Motor neuron (in vitro differentiated cells): ENCODE measurements at places on chromosomes 16 and 17.

DNA sequence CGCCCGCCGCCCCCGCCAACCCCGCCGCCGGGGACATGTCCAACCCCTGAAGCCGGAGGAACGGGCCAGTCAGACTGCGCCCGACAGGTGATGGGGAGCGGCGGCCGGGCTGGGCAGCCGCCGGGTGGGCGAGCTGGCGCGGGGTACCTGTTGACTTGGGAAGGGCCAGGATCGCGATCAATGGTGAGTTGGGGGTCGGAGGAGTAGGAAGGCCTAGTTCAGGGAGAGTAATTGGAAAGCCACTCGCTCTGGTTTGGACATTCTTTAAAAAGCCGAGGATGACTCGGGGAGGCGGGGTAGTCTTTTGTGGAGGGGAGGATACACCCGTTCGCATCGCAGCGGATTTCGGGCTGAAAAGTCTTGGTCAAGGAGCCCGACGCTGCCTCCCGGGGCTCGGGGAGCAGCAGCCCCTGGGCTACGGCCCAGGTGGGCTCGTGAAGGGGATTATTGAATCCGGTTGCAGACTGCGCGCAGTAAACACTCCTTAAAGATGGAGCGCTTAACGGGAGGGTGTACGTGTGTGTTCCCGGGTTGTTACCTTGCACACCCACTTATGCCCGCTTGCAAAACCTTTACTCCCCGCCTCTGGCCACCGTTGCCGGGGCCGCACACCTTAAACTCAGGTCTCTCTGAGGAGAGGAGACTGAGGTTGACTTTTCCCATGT lies 123.8 kb downstream of the GOSR1 start:
- ATAC-seq = peak; percentile 2

DNA sequence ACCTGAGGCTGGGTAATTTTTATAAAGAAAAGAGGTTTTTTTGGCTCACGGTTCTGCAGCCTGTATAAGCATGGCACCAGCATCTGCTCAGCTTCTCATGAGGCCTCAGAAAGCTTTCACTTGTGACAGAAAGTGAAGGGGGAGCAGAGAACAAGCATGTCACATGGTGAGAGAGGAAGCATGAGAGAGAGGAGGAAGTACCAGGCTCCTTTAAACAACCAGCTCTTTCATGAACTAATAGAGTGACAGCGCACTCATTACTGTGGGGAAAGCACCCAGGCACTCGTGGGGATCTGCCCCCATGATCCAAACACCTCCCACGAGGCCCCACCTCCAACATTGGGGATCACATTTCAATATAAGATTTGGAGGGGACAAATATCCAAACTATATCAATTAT lies 86.8 kb downstream of the USP32 start:
- ATAC-seq = peak; percentile 44

GRCh38 chr17:48804936-48805411 lies 12.1 kb downstream of the TTLL6 start:
- ATAC-seq = peak; percentile 99

DNA sequence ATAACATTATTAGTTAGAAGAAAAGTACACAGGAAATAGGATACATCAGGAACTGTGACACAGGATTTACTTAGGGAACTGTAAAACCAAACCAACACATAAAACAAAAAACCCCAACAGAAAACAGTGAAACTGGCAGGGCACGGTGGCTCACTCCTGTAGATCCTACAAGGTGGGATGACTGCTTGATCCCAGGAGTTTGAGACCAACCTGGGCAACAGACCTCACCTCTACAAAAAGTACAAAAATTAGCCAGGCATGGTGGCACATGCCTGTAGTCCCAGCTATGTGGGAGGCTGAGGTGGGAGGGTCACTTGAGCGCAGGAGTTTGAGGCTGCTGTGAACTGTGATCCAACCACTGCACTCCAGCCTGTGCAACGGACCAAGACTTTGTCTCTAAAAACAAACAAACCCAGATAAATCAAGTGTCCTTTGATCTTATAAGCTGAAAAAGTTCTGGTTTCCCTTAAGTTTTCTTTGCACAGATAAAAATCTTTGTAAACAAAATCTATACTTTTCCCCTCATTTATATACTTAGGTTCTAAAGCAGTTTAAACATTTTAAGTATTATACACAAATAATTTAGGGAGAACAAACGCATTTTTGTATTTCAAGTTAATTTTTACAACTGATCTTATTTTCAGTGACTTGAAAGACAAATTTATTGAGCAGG lies 111.5 kb upstream of the TOB1 start:
- ATAC-seq = no peak

DNA sequence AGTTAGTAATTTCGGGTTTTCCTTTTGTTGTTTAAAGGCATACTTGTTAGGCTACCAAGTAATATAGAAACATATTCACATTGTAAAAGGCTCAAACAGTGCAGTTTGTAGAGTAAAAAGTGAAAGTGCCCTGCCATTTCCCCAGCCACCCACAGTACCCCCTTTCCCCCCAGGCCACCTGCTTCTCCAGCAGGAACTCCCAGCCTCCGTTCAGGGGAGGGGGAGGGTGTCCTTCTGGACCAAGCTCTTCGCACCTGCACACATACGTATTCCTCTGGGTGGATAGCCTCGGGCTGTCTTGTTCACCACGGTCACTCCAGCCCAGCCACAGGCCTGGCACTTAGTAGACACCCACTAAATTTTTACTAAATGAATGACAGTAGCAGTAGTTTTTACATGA lies 144.5 kb downstream of the CLEC16A start:
- no peak for ATAC-seq

DNA sequence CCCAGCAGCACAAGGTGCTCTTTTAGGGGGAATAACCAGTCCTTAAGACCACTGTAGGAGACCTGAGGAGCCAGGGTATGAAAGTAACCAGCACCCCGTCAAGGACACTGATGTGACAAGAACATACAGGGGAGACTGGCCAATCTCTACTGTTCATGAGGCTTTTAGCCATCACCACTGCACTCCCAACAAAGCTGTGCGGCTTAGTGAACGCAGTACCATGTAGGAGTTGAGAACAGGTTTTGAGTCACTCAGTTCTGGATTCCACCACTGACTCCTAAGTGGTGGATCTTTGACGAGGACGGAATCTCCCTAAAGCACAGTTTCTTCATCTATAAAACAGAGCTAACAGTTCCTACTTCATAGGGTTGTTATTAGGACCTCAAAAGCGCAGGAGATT lies 26.8 kb downstream of the COG4 start:
- no peak for ATAC-seq

DNA sequence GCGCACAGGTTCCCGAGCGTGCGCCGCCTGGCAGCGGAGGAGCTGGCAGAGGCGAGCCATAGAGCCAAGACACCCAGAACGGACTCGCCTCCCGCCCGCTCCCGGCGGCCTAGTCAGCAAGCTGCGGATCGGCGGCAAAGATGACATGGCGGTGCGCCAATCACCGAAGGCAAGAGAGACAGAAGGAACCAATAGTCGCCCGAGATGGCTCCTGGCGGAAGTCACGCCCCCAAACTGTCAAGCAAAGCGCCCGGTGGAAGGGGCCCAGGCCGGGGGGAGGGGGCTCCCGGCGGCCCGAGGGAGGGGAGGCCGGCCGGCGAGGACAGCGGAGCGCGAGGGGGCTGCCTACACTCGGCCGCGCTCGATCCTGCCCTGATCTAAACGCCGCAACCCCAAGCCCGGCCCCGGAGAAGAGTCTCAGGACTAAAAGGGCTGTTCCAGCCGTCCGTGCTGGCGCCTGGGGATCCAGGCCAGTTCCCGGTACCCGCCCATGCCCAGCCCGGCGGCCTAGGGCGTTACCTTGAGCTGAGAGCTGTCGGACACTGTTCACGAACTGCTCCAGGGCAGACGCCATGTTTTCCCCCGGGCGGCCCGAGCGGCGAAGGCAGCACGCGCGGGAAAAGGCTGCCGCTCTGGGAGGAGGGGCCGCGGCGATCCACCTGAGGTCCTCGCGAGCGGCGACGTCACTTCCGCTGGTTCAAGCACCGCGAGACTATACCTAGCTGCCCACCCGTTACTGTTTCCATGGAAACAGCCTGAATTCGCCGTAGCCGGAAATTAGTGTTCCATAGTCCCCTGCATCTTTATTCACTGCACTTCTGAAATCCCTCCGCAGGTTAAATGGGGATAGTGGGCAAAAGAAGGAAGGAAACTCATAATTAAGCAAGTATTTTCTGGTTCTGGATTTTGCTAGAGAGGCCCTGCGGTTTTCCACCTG lies at the start of gene COPS3:
Gene COPS3, minus strand, starts transcription at position 634 of the 937 bp plus-strand sequence. Its CDS starts 60 bp downstream, at position 574.
- ATAC-seq = peak; percentile 90

- ATAC-seq = no peak
Observed at GRCh38 chr17:71919896-71920295, 200.9 kb upstream of the SOX9 start.

- ATAC-seq = no peak
Observed at GRCh38 chr16:55754056-55754455, 78.8 kb downstream of the CES1 start.

DNA sequence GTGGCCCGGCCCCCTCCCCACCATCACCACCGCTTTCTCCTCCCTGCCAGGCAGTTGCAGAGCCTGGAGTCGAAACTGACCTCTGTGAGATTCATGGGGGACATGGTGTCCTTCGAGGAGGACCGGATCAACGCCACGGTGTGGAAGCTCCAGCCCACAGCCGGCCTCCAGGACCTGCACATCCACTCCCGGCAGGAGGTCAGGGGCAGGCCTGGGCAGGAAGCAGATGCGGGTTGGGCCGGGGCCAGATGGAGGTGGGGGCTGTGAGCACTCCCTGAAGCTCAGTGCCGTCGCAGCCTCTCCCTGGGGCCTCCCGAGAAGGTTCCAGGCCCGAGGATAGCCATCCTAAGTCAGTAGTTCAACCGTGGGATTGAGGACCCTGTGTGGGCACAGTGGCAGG lies 14.2 kb upstream of the ADGRG3 start:
- ATAC-seq = peak; percentile 22

DNA sequence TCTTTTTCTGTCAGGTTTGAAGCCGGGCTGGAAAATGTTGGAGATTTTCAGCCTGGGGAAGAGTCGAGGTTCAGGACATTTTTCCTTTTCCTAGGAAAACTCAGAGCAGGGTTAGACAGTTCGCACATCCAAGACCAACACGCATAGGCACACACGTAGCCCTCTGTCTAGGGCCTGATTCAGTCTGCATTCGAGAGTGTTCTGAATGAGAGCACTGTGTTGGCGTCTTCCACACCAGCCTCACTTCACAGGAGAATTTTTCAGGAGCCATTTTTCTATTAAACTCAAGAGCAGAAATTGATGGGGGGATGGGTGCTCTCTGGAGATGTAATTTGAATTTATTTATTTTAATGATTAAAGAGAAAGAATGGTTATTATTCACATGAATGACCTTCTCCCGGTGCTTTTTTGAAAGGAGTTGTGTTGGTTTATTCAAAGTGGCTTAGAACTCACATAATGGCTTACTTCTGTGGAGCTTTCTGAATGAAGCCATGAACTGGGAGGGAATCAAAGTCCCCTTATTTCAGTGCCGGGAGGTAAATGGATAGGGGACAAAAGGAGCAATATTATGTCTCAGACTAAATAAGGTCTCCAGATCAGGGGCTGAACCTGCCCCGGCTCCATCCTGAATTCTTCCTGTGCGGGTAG lies 194.3 kb downstream of the CCDC182 start:
- ATAC-seq = no peak

DNA sequence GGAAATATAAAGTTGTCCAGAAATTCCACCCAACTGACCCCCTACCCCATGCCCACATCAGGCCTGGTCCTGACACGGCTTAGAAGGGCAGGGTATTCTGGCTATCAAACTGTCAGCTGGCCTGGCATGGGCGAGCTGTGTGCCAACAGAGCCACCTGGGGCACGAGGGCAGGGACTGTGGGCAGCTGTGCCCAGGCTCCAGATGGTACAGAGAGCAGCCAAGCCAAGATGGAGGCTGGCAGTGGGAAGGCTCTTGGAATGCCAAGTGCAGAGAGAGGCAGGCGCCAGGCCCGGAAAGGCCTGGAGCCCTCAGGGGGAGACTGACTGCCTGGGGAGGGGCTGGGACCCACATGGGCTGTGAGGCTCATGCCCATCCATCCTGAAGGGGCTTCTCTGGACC lies 24.3 kb upstream of the PHF12 start:
- no peak for ATAC-seq

- ATAC-seq = no peak
Observed at GRCh38 chr17:80316927-80317705, 56.5 kb downstream of the RNF213 start.

GRCh38 chr16:51880776-51881175 lies 666.2 kb downstream of the TOX3 start:
- ATAC-seq = peak; percentile 97

- ATAC-seq = peak; percentile 41
Observed at GRCh38 chr17:39926588-39927100, 757 bp downstream of the ORMDL3 start.

DNA sequence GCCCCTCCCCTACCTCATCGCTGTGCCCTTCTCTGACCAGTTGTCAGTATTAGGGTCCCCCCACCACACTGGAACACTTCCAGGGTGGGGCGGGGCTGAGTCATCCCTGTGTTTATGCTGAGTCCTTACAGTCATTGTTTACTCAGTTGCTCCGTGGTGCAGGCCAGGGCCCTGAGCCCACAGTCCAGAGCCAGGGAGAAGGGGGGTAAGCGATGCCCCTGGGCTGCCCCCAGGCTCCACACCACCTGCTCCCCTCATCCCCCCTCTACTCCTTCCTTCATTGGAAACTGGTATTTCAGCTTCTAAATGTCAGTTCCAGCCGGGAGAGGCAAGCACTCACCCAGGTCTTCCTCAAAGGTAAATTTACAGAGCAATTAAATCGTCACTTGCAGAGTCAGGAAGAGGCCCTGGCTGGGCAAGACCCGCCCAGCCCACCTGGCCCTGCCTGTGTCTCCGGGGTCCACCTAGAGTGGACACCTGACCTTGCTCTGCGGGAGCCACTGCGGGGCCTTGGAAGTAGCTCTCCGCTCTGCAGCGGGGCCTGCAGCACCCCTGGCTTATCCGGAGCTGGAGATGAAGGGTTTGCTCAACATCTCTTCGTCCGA lies 4.8 kb downstream of the ATP2A3 start:
- ATAC-seq = peak; percentile 70

DNA sequence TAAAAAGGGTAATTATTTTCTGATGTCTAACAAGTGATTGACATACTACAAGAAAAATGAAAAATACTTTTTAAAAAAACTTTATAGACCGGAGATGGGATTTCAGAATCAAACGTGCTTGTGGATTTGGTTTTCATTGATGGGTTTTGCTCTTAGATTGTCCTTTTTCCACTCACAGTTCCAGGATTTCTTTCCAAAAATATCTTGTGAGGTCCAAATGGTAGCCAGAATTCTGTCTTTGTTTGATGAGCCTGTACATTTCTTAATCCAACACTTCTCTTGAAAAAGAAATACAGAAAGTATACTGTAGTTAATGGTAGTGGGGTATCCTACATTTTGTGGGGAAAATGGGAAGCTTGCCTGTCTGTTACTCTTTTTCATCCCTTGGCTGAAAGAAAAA lies 329.3 kb downstream of the KCNJ2 start:
- no peak for ATAC-seq

- ATAC-seq = no peak
Observed at GRCh38 chr16:71771571-71771970, 37.1 kb downstream of the AP1G1 start.

GRCh38 chr16:31348579-31348978 lies 6.4 kb upstream of the ITGAX start:
- ATAC-seq = no peak

DNA sequence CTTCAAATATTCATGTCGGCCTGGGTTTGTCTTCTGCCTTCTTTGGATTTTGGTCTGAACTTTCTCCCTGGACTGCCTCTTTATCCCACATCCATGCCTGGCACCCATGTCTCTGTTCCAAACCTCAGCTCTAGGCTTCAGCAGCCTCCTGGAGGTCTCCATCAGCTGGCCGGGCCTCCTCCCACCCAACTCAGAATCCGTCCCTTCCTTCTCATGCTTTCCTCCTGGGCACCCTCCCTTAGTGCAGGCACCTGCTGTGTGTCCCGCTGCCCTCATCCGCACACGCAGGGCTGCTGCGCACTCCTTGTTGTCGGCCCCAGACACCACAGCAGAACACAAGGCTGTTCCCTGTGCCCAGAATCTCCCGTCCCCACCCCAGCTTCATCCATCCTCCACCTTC lies 14.0 kb downstream of the LDHD start:
- no peak for ATAC-seq
